ENCODE measurements at places on chromosomes 16 and 17. TPM values are rescaled to one million over a fixed set of nuclear protein-coding genes. Genes with fewer than 3 reads are reported as not detected.
A peak's percentile ranks its signal among the peaks of the same experiment; 100 is the strongest.

The CPD gene
- 23.6 TPM for total RNA-seq

The CX3CL1 gene
- not detected for total RNA-seq

GRCh38 chr17:78798695-78799559 is 16.9 kb upstream of the CYTH1 start:
- H3K27me3 ChIP-seq, result no peaks in the 10 kb centered on the region
- H3K27ac ChIP-seq, result no peak overlapping the region
- DNase-seq, result peak; percentile 50
- H3K4me1 ChIP-seq, result peaks cover 37% of the 10 kb centered on the region

DNA sequence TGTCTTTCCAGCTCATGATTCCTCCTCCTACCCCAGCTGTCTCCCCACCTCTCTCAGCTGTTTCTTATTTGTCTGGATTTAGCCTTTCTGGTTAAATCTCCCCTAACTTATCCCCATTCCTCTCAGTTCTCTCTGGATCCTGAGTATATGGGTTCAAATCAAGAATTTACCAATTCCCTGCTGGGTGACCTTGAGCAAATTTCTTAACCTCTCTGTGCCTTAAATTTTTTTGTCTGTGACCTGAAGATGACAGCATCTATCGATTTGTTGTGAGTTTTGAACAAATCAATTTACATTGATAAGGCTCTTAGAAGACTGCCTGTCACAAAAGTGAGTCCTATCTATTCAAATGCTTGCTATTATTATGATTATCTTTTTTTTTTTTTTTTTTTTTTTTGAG is 2.0 kb upstream of the KCNG4 start:
- no peaks in the 10 kb centered on the region for H3K4me1 ChIP-seq
- H3K27me3 ChIP-seq, result no peaks in the 10 kb centered on the region
- no peak for DNase-seq
- no peak overlapping the region for H3K27ac ChIP-seq
- H3K36me3 ChIP-seq, result no peaks in the 10 kb centered on the region

The CCDC144A gene
- total RNA-seq, result 8.4 TPM

The SOX15 gene
- 1.0 TPM for total RNA-seq

The B3GNT9 gene
- total RNA-seq, result 10.0 TPM

The CTRB2 gene
- total RNA-seq, result not detected

The PTX4 gene
- not detected for total RNA-seq

- no peak overlapping the region for H3K4me3 ChIP-seq
- H3K4me1 ChIP-seq, result peaks cover 17% of the 10 kb centered on the region
- no peak overlapping the region for H3K27ac ChIP-seq
- H3K36me3 ChIP-seq, result peaks cover 43% of the 10 kb centered on the region
- no peaks in the 10 kb centered on the region for H3K27me3 ChIP-seq
- no peak for DNase-seq
Observed at GRCh38 chr17:38908676-38909181, 16.7 kb upstream of the LASP1NB start.

DNA sequence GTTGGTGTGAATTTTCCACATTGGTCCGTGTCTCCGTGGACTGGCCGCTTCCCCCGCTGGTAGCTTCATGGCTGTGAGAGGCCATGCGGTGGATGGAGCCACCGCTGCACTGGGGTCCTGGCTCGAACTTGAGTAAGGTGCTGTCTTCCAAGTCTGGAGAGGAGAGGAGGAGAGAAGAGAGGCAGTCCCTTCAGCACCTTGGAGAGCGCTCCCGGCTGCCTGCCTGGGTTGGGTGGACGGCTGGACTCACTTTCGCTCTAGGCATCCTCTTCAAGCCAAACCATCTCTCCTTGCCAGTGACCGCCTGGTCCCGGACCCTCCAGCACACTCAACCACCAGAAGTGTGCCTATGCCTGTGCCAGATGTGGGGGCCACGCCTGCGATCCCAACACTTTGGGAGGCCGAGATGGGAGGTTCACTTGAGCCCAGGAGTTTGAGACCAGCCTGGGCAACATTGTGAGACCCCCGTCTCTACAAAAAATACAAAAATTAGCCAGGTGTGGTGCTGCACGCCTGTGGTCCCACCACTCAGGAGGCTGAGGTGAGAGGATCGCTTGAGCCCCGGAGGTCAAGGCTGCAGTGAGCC is 6.2 kb downstream of the JPH3 start:
- H3K4me1 ChIP-seq, result no peaks in the 10 kb centered on the region
- peaks cover 4% of the 10 kb centered on the region for H3K27me3 ChIP-seq
- no peak overlapping the region for H3K4me3 ChIP-seq
- no peak overlapping the region for H3K27ac ChIP-seq

DNA sequence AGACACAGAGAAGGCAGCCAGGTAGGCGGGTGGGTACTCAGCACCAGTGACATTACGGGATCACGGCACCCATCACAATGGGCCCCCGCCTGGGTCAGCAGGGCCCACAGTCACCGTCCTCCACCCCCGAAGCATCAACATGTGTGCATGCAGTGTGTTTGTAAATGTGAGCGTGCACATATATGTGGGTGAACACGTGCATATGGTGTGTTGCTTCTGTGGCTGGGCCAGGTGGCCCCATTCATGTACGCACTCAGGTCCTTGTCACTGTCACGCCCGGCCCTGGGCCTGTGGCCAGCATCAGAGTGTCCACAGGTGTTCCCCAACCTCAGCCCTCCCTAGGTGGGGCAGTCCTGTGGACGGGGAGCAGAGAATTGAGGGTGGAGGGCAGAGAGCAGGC is 37.1 kb downstream of the TNFRSF13B start:
- no peak overlapping the region for H3K4me3 ChIP-seq
- no peaks in the 10 kb centered on the region for H3K4me1 ChIP-seq
- no peaks in the 10 kb centered on the region for H3K27me3 ChIP-seq
- H3K27ac ChIP-seq, result no peak overlapping the region
- DNase-seq, result no peak
- H3K36me3 ChIP-seq, result no peaks in the 10 kb centered on the region

GRCh38 chr17:11539637-11540036 is 58.6 kb upstream of the DNAH9 start:
- no peak for DNase-seq
- H3K27me3 ChIP-seq, result no peaks in the 10 kb centered on the region
- no peaks in the 10 kb centered on the region for H3K36me3 ChIP-seq
- H3K27ac ChIP-seq, result no peak overlapping the region
- no peak overlapping the region for H3K4me3 ChIP-seq

DNA sequence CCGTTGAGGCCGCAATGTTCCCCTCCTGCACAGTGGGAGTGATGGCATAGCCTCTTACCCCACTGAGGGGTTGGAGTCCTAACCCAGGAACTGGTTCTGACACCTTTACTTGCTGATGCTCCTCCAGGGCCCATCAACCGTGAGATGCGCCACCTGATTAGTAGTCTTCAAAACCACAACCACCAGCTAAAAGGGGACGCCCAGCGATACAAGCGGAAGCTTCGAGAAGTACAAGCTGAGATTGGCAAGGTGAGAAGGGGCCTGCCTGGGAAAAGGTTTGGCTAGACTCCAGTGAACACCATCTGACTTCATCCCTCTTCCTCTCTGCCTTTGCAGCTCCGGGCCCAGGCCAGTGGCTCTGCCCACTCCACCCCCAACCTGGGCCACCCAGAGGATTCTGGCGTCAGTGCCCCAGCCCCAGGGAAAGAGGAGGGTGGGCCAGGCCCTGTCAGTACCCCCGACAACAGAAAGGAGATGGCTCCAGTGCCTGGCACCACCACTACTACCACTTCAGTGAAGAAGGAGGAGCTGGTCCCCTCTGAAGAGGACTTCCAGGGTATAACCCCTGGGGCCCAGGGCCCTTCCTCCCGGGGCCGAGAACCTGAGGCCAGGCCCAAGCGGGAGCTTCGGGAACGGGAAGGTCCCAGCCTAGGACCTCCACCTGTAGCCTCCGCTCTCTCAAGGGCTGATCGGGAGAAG is 5.8 kb downstream of the RNF40 start:
- H3K27me3 ChIP-seq, result no peaks in the 10 kb centered on the region
- no peak overlapping the region for H3K4me3 ChIP-seq
- peaks cover 13% of the 10 kb centered on the region for H3K4me1 ChIP-seq
- no peak overlapping the region for H3K27ac ChIP-seq
- peak; percentile 28 for DNase-seq
- peaks cover 95% of the 10 kb centered on the region for H3K36me3 ChIP-seq

DNA sequence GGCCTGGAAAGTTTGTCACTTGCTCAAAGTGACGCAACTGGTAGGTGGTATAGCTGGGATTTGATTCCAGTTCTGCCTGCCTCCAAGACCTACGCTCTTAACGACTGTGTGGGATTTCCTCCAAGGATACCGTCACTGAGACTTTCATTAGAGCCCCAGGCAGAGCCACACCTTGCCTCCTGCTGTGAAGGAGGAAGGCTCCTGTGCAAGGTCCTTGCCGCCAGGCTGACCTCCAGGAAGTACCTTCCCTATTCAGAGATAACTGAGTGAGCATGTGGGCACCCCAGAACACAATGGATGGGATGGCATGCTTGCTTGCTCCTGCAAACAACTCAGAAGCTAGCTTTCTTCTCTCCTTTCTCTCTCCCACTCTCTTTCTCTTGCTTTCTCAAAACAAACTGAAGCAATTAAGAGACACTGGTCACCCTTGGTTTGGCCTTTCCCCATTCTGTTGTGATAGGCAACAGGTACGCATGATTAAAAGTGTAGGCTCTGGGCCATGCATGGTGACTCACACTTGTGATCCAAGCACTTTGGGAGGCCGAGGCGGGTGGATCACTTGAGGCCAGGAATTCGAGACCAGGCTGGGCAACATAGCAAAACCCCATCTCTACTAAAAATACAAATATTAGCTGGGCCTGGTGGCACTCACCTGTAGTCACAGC is 30.7 kb downstream of the CACNG3 start:
- no peaks in the 10 kb centered on the region for H3K36me3 ChIP-seq
- DNase-seq, result no peak
- H3K4me1 ChIP-seq, result no peaks in the 10 kb centered on the region
- H3K27me3 ChIP-seq, result peaks cover 3% of the 10 kb centered on the region
- no peak overlapping the region for H3K4me3 ChIP-seq

GRCh38 chr16:86321491-86321890 is 188.8 kb upstream of the FOXF1 start:
- no peak overlapping the region for H3K4me3 ChIP-seq
- H3K27me3 ChIP-seq, result no peaks in the 10 kb centered on the region
- no peaks in the 10 kb centered on the region for H3K36me3 ChIP-seq
- no peak overlapping the region for H3K27ac ChIP-seq
- no peak for DNase-seq

GRCh38 chr17:67358612-67359011 is 7.8 kb downstream of the PSMD12 start:
- DNase-seq, result no peak
- no peak overlapping the region for H3K4me3 ChIP-seq
- H3K27me3 ChIP-seq, result no peaks in the 10 kb centered on the region
- H3K27ac ChIP-seq, result no peak overlapping the region
- H3K4me1 ChIP-seq, result peaks cover 59% of the 10 kb centered on the region

DNA sequence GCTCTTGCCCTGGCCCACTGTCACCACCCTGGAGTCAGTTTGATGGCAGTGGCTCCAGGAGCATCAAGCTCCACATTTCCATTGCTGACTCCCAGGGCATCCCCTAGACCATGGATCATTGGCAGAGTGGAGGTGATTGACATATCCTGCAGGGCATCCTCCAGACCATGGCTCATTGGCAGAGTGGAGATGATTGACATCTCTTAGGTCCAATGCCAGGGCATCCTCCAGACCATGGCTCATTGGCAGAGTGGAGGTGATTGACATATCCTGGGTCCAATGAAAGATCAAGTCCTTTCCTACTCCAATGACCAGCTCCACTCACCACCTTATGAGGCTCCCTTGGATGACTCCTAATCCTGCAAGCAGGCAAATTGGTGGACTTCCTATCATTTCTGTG is 174.3 kb upstream of the NLRP1 start:
- no peak for DNase-seq
- H3K36me3 ChIP-seq, result no peaks in the 10 kb centered on the region
- H3K4me1 ChIP-seq, result no peaks in the 10 kb centered on the region
- no peak overlapping the region for H3K4me3 ChIP-seq
- H3K27me3 ChIP-seq, result no peaks in the 10 kb centered on the region
- no peak overlapping the region for H3K27ac ChIP-seq

GRCh38 chr16:55898592-55898991 is 23.4 kb upstream of the CES5A start:
- no peak overlapping the region for H3K27ac ChIP-seq
- H3K27me3 ChIP-seq, result no peaks in the 10 kb centered on the region
- H3K36me3 ChIP-seq, result no peaks in the 10 kb centered on the region
- DNase-seq, result no peak
- no peaks in the 10 kb centered on the region for H3K4me1 ChIP-seq

DNA sequence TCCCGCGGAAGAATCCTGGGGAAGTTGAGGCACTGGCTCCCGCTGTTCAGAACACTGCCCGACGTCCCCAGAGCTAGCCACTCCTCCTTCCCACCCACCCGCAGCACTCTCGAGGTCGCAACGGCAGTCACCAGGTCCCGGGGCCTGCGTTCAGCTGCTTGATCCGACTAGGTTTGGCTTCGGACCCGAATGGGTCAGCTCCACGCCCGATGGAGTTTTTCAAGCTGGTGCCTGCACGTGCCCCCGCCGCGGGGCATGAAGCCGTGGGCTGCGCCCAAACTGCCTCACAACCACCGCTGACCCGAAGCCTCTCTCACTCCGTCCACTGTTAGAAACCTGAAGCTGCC is 12.4 kb upstream of the ODF4 start:
- no peaks in the 10 kb centered on the region for H3K36me3 ChIP-seq
- peaks cover 16% of the 10 kb centered on the region for H3K27me3 ChIP-seq
- peaks cover 15% of the 10 kb centered on the region for H3K4me1 ChIP-seq
- DNase-seq, result no peak

The CCDC40 gene
- 0.28 TPM for total RNA-seq

GRCh38 chr17:32349503-32349853 is 479 bp upstream of the ZNF207 start:
- H3K27ac ChIP-seq, result peak overlapping the region; percentile 100
- no peaks in the 10 kb centered on the region for H3K27me3 ChIP-seq
- peaks cover 39% of the 10 kb centered on the region for H3K4me1 ChIP-seq
- peak overlapping the region; percentile 96 for H3K4me3 ChIP-seq
- peaks cover 7% of the 10 kb centered on the region for H3K36me3 ChIP-seq

GRCh38 chr17:7587420-7588151 is 2.3 kb downstream of the SOX15 start:
- peaks cover 28% of the 10 kb centered on the region for H3K36me3 ChIP-seq
- H3K4me3 ChIP-seq, result no peak overlapping the region
- DNase-seq, result no peak
- no peak overlapping the region for H3K27ac ChIP-seq

DNA sequence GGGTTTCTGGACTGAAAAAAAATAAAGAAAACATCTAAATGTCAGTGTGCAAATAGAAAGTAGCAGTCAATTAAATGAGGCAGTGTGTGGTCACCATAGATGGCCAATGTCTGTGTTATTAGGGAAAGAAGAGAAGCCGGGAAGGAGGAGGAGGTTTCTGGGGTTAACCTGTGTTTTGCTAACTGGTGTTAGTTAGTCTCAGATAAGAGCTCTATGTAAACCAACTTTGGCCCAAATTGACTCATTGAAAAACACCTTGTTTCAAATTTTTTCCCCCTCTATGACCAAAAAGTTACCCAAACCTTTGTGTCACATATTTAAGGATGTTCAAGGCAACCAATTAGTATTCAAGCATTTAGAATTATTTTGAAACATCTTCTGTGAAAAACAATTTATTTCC is 530.9 kb downstream of the MAF start:
- peaks cover 5% of the 10 kb centered on the region for H3K4me1 ChIP-seq
- DNase-seq, result no peak

- no peaks in the 10 kb centered on the region for H3K4me1 ChIP-seq
- no peak overlapping the region for H3K4me3 ChIP-seq
- H3K36me3 ChIP-seq, result no peaks in the 10 kb centered on the region
- H3K27ac ChIP-seq, result no peak overlapping the region
- H3K27me3 ChIP-seq, result no peaks in the 10 kb centered on the region
- DNase-seq, result no peak
Observed at GRCh38 chr17:48472411-48473281, 42.6 kb upstream of the SKAP1 start.

- no peak for DNase-seq
- no peaks in the 10 kb centered on the region for H3K4me1 ChIP-seq
- H3K4me3 ChIP-seq, result no peak overlapping the region
- no peaks in the 10 kb centered on the region for H3K27me3 ChIP-seq
- no peaks in the 10 kb centered on the region for H3K36me3 ChIP-seq
- no peak overlapping the region for H3K27ac ChIP-seq
Observed at GRCh38 chr17:37671824-37672547, 28.7 kb upstream of the DDX52 start.

The CLEC16A gene
- total RNA-seq, result 28.4 TPM

All from CD4-positive, alpha-beta memory T cell (primary cell).